ENCODE measurements at places on chromosomes 5 and 9.
A peak's percentile ranks its signal among the peaks of the same experiment; 100 is the strongest.

GRCh38 chr5:152405145-152405544 lies at the start of gene NMUR2:
Gene NMUR2 (minus strand): TSS chr5:152405279. CDS start chr5:152405113, 166 bp downstream.
- no peak for DNase-seq

DNA sequence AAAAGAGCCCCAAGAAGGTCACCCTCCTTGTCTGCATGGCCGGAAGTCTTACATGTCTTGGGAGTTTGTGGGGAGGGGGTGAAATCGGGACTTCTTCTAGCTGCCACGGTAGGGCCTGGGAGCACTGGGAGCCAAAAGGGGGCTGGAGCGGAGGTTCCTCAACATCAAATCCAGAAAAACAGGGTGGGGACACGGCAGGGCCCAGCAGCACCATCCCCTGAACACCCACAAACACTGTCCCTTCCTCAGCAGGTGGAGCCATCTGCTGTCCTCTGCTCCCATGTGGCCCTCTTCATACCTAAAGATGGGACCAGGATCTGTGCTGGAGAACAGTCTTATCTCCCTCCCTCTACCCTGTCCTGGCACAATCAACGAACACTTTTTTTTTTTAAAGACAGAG lies 2.7 kb downstream of the TERT start:
- no peak for DNase-seq

DNA sequence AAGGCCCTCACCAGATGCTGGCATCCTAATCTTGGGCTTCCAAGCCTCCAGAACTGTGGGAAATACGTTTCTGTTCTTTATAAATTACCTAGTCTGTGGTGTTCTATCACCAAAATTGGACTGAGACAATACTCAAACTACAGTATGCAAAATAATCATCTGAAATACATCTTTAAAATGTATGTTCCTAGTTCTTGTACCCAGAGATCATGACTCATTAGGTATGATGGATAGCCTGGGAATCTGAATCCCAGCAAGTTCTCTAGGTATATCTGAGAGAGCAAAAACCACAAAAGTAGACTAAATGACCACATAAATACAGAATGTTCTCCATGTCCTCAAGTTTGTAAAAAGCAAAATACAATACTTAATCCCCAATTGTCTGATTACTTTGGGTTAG lies 166.3 kb downstream of the YIPF5 start:
- no peak for DNase-seq

GRCh38 chr9:70601000-70601951 lies 186.8 kb upstream of the KLF9 start:
- DNase-seq: no peak

DNA sequence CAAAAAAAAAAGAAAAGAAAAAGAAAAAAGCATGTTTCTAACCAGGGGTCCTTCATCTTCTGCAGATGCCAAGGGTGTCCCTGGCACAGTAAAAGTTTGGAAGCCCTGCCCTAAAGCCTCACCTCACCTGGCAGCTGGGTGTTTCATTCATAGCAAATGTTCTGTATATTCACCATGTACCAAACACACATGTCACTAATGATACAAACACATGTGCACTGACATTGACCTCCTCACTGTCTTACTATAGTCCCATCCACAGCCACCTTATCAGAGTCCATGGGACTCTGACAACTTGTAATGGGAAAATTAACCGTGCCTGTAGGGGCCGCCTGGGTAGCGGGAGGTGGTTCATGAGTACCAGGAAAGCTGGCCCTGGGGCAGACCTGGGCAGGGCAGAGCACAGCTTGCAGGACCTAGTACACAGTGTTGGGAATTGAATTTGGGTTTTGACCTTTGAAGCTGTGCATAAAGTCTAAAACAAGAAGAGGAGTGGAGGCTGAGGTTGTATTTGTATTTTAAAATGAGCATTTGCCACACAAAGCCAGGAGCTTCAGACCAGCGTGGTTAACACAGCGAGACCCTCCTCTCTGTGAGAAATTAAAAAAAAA lies 6.4 kb upstream of the MGAT4B start:
- DNase-seq: no peak

- DNase-seq: no peak
Measured at GRCh38 chr5:2141254-2142000, 258.7 kb upstream of the IRX4 start.

DNA sequence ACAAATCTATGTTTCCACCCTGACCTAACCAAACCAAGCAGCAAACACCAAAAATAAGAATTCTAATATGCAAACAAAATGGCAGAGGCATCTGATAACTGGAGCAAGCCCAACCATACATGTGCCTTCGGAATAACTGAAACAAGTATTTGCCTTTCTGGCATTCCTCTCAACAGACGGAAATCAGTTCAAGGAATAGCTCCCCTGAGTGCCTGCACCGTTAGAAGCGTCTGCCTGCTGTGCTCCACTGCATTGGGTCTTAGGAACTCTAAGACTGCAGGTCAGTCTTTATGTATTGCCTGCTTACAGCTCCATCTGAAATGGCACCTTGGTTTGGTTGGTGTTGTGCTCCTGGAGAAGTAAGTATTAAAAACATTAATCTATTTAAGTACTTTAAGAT lies 98.5 kb downstream of the MRPS27 start:
- DNase-seq: no peak

GRCh38 chr9:109331353-109331752 lies 10.5 kb upstream of the EPB41L4B start:
- no peak for DNase-seq

- DNase-seq: no peak
Measured at GRCh38 chr9:38358390-38359296, 33.9 kb upstream of the ALDH1B1 start.

GRCh38 chr5:158640593-158640980 lies 459.1 kb downstream of the EBF1 start:
- DNase-seq: no peak

DNA sequence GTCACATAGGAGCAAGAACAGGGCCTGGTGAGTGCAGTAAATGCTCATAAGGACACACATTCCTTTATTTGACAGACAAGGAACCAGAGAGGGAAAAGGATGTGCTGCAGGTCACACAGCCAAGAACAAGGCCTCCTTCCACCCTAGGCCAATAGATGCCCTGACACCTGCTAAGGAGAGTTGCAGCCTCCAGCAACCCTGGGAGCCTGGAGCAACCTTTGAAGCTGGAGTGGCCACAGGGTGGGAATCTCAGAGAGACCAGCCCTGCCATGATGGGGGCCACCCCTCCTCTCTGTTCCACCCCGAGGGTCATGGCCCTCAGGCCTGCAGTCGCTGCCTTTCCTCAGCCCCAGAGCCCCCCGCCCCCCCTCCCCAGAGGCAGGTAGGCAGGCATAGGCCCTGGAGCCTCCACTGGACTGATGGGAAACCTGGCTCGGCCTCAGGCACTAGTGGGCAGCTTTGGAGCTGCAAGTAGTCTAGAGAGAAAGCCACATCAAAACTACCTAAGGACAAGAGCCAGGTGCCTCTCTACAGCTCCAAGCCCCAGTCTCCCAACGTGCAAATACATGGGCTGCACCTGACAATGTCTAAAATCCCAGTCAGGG lies 116.1 kb upstream of the SPOCK1 start:
- no peak for DNase-seq

DNA sequence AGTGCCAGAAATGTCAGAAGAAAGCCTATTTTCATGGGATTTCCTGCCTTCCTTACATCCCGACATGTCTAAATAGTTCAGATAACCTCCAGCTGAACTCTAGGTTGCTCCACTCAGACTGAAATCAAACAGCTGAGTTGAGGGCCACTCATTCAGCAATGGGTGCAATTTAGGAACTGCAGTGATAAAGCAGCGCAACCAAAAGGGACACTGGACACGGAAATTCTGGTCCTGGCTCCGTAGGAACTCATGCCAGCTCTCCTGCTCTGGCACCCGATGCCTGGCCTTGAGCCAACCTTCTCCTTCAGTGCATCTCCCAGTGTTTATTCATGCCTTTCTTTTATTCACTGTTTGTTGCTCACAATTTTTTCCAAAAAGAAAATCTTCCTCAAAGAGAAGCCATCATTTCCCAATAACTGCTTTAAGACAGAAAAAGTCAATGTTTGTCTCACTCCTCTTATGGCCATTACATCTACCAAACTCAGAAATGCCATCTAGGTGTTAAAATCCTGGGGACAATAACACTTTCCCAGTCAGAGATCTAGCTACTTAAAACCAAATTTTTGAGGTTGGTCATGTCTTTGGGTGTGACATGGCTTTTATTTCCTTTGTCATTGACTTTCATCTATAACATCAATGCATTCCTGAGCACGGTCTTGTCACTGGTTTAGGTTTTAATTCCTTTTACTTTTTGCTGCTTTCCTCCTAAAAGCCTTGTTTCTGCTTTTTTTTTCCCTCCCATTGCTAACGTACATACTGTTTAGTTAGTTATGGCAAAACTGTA lies 126.9 kb downstream of the PDE4D start:
- DNase-seq: no peak

DNA sequence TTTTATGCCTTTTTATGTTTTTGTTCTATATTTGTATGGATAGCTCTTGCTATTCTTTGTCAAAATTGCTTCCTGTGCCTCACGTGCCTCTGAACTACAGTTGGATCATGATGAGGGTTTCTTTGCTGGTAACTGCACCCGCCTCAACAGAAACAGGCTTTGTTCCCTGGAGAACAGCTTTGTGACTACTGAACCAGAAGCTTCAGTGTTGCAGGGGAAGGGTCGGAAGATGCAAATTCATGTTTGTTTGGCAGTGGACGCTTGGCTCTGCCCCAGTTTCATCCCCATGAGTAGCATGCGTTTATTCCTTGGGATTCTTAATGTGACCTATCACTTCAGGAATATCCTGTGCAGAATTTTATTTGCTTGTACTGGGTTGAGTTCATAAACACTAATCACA lies 959.1 kb upstream of the WWC1 start:
- no peak for DNase-seq

DNA sequence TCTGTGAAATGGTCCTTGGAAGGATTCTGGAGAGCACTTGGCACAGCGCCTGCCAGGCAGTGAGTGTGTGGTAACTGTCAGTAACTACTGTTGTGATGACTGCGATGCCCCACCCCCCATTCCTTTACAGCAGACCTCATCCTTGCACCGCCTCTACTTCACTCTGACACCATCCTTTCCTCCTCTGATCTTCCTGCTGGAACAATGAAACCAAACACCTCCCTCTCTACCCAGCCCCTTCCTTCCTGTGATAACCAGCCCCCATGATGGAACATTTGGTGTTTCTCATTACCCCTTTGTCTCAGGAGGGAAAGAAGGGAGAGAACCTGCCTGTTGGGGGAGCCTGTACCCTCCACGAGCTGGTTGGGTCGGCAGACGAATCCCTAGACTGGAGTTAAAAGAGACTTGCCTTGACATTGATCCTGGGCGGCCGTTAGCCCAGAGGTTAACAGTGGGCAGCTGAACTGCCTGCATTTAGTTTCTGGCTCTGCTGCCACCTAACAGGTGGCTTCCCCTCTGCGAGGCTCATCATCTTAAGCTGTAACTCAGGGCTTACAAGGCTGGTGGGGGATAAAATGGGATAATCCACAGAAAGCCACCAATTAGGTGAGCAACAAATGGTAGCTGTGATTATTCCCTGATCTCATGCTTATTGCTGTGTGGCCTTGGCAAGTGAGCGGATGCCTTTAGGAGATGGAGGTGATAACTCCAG lies 34.2 kb upstream of the GRPEL2 start:
- no peak for DNase-seq

- no peak for DNase-seq
Measured at GRCh38 chr5:18113721-18114120, 479.5 kb downstream of the TAF11L14 start.

DNA sequence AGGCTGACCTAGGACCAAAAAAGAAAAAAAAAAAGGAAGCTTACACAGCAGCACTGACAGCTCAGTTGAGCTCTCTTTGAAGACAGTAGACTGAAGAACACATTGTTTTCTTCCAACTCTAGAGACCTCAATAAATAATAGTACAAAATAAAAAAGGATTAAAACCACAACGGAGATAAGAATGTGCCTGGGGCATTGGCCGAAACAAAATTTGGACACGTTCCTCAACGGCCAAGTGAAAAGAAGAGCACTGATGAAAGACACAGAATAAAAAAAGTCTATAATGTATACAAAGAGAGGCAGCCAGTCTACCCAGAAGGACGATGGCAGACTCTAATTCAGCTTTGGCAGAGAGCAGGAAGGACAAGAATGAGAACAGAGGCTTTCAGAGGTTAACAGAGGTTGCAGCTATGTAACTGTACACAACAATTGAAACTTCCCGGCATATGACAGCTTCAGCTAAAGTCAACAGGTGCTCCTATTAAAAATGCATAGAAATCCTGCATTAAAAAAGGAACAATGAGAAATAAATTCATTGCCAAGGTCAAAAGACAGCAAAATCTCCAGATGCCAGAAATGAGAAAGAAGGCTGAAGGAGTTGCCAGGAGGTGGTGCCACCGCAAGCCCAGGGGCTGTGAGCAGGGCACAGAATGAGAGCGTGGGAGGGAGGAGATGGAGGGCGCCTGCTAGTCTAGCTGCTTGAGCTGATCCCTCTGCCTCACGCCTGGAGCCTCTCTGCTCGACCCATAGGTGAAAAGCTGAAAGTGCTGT lies 113.9 kb downstream of the DCP2 start:
- DNase-seq: no peak

DNA sequence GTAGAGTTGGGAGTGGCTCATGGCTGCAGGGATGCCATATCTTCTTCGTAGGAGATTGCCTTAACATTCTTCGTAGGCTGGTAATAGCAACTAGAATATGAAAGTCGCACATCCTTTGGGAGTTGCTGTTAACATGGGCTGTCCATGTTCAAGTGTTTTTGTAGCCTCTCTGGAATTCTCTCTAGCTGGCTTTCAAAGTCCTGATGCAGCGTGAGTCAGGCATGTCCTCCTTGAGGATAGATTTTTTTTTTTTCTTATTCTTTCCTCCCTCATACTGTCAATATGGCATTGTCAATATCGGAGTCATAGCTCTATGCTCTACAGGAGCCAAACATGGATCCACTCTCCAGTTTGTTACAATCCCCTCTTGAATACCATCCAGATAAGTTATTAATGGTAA lies 494.8 kb upstream of the WWC1 start:
- no peak for DNase-seq

- no peak for DNase-seq
Measured at GRCh38 chr5:42059291-42059690, 134.2 kb downstream of the FBXO4 start.

GRCh38 chr5:171542525-171543140 lies 123.2 kb downstream of the FGF18 start:
- no peak for DNase-seq

DNA sequence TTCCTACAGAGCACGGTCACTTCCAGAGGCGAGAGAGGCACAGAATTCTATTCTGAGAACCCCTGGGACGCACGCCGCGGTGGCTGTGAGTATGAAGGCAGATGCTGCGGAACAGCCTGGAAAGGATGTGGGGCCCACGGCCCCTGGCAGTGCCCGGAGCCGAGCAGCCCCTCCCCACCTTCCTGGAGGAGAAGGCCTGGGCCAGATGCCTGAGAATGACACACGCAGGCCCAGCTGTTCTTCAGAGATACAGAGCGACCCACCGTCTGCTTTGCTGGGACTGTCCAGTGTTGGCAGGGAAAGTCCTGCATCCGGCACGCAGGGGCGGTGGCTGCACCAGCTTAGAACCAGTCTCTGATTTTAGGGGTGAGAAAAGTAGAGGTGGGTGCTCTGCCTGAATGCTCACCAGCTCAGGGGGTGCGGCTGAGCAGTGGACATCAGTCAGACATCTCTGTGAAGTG lies 116.7 kb upstream of the LPCAT1 start:
- no peak for DNase-seq

- no peak for DNase-seq
Measured at GRCh38 chr5:93585767-93586385, 2.9 kb downstream of the NR2F1 start.

- peak; percentile 20 for DNase-seq
Measured at GRCh38 chr5:111224561-111225345, 569 bp downstream of the CAMK4 start.

All from activated gamma-delta T cell treated with anti-CD3 and anti-CD28 coated beads, Interleukin-2, amount 50 U/mL, for 16 hours (primary cell).